ENCODE measurements at places on chromosomes 3 and 15. TPM values are rescaled to one million over a fixed set of nuclear protein-coding genes. Genes with fewer than 3 reads are reported as not detected.
A peak's percentile ranks its signal among the peaks of the same experiment; 100 is the strongest.

The FOXL2NB gene
- total RNA-seq = not detected

GRCh38 chr3:33424606-33425452 is 15.4 kb downstream of the UBP1 start:
- peaks cover 19% of the 10 kb centered on the region for H3K4me1 ChIP-seq
- DNase-seq = no peak
- H3K36me3 ChIP-seq = peaks cover 25% of the 10 kb centered on the region
- no peaks in the 10 kb centered on the region for H3K27me3 ChIP-seq
- no peak overlapping the region for H3K27ac ChIP-seq

DNA sequence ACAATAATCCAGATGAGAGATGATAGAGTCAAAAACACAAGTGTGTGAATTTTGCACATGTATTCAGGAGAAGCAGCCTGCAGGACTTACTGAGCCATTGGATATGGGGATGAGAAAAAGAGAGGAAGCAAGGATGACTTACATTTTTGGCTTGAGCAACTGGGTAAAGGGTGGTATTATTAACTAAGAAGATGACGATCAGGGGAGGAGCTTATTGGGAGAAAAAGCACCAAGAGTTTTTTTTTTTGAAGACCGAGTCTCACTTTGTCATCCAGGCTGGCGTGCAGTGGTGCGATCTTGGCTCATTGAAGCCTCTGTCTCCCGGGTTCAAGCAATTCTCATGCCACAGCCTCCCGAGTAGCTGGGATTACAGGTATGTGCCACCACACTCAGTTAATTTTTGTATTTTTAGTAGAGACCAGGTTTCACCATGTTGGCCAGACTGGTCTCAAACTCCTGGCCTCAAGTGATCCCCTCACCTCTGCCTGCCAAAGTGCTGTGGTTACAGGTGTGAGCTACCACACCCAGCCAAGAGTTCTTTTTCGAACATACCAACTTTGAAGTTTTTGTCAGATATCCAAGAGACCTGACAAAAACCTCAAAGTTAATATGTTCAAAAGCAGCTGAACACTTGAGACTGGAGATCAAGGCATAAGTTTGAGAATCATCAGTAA is 14.8 kb upstream of the SH3BP5 start:
- no peak overlapping the region for H3K4me3 ChIP-seq
- H3K27ac ChIP-seq = no peak overlapping the region
- no peaks in the 10 kb centered on the region for H3K36me3 ChIP-seq
- no peak for DNase-seq

DNA sequence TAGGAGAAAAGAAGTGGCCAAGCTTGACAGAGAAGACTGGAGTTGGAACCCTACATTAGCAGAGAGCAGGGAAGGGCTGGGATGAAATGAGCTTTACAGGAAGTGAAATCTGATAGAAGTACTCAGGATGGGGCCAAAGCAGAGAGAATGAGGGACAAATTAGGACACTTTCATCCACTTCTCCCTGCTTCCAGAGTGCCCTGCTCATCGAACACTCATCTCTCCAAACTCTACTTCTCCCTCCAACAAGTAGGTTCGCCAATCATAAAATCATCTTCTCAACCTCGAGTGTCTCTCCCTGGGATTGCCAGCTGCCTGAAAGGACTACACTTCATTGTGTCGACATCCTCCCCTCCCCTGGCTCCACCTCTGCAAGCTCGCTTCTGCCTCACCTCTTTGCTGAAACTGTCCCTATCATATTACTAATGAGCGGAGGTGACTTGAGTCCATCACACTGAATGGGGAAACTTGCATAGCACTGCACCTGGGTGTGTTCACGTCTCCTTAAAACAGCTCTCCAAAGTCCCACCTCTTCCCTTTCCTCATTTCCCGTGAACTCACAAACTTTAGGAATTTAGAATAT is 365.8 kb downstream of the FOXP1 start:
- no peaks in the 10 kb centered on the region for H3K27me3 ChIP-seq
- H3K4me3 ChIP-seq = no peak overlapping the region

The TRIM42 gene
- total RNA-seq = not detected

GRCh38 chr3:41328926-41329325 is 129.6 kb downstream of the CTNNB1 start:
- H3K27me3 ChIP-seq = no peaks in the 10 kb centered on the region
- DNase-seq = no peak
- no peaks in the 10 kb centered on the region for H3K36me3 ChIP-seq
- H3K4me3 ChIP-seq = no peak overlapping the region
- H3K4me1 ChIP-seq = peaks cover 9% of the 10 kb centered on the region

- H3K4me1 ChIP-seq = peaks cover 10% of the 10 kb centered on the region
- H3K27me3 ChIP-seq = peaks cover 6% of the 10 kb centered on the region
- H3K36me3 ChIP-seq = no peaks in the 10 kb centered on the region
- no peak overlapping the region for H3K27ac ChIP-seq
- H3K4me3 ChIP-seq = no peak overlapping the region
Measured at GRCh38 chr3:8627201-8627940, 17.2 kb downstream of the SSUH2 start.

DNA sequence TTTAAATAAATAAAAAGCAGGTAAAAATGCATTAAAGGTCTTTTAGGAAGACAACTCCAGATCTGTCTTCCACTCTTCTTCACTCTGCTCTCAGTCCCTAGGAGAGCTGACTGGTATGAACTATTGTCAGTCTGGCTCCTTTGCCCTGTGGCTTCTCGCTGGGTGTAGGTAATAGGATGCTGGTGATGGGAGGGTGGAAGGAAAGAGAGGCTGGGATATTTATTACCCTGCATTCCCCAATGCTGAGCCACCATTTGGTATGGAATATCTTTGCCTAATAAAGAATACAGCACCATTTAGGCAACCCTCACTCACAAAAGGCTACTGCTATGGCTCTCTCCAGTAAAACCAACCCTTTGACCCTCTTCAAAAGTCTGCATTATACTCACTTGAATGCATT is 326.9 kb downstream of the CNTN3 start:
- no peak for DNase-seq
- H3K4me1 ChIP-seq = no peaks in the 10 kb centered on the region
- H3K27me3 ChIP-seq = no peaks in the 10 kb centered on the region
- no peak overlapping the region for H3K27ac ChIP-seq

The ITGA11 gene
- total RNA-seq = 13.6 TPM

DNA sequence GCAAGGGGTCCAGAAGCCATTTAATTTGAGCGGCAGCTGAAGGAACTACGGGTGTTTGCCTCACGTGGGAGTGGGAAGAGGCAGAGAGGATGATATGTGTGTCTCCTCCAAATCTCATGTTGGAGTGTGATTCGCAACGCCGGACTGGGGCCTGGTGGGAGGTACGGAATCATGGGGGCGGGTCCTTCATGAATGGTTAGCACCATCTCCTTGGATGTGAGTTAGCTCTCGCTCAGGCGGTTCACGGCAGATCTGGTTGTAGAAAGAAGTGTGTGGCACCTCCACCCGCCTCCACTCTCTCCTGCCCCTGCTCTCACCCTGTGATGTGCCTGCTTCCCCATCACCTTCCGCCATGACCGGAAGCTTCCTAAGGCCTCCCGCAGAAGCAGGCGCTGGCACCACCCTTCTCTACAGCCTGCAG is 25.4 kb downstream of the XXYLT1 start:
- no peak overlapping the region for H3K27ac ChIP-seq
- peak; percentile 78 for DNase-seq
- H3K4me3 ChIP-seq = no peak overlapping the region
- H3K27me3 ChIP-seq = no peaks in the 10 kb centered on the region
- peaks cover 16% of the 10 kb centered on the region for H3K36me3 ChIP-seq
- H3K4me1 ChIP-seq = peaks cover 6% of the 10 kb centered on the region

Data from esophagus muscularis mucosa (tissue), 4 donors.